Activated T-helper 9 cell treated with anti-CD3 and anti-CD28 coated beads, Interleukin-2, amount 50 U/mL, for 16 hours (primary cell): ENCODE measurements at places on chromosomes 7 and 10.

GRCh38 chr7:91749418-91749817 lies 131.1 kb downstream of the MTERF1 start:
- no peak for DNase-seq

DNA sequence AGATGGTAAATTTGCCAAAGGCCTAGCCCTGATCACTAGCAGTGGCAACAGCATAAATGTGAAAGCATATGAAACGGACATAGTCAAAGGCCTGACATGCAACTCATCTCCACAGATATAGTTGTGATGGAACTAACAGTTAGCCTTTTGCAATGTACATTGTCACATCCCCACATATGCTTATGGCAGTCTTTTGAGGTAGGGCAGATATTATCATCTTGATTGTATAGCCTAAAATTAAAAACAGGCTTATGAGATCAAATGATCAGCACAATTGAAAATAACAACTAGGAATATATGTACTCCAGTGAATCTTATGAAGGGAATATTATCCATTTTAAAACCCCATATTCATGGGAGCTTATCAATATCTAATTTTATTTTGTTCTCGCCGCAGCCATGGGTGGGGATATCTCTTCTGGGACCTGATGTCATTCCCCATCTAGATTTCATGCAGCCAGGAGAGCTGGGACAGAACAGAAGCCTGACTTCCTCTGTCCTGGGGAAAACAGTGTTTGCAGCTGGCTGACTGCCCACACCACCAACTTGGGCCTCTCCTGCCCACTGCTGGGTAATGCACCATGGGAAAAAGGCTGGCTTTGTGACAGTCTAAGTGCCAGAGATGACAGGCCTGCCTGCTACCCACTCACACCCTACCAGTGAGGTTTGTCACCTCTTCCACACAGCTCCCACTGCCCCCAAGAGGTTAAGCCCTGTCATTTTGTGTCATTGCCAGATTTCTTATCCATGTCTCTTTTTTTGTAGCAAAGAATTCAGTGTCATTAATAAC lies 180.2 kb upstream of the FZD1 start:
- no peak for DNase-seq

GRCh38 chr10:105681051-105681450 lies 1040.0 kb downstream of the SORCS3 start:
- no peak for DNase-seq

DNA sequence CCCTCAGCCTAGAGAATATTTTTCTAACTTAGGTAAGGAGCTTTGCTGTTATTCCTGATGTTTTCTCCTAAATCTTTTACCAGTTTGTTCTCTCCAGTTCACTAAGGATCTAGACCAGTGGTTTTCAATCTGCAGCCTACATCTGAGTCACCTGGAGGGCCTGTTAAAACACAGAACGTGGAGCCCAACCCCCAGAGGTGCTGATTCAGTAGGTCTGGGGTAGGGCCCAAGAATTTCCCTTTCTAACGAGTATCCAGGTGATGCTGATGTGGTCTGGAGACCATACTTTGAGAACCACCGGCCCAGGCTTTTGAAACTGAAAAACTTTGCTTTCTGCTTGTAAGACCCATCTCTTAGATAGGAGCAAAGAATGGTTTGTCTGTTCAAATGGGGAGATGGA lies 51.2 kb upstream of the KMT2E start:
- DNase-seq, result no peak

GRCh38 chr7:68807666-68808065 lies 790.6 kb upstream of the AUTS2 start:
- no peak for DNase-seq

DNA sequence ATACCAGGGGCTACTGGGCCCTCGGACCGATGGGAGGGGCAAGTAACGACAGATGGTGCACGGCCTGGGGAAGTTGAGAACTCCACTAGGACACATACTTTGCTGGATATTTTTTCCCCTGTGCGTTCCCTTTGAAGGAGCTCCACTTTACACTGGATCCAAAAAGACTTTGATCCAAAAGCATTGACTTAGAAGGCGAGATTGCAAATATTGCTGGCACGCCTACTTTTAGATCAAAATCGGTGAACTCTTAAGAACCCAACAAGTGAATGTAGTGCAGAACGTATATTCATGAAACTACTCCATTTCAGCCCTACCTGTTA lies 436 bp upstream of the SLC25A13 start:
- no peak for DNase-seq

DNA sequence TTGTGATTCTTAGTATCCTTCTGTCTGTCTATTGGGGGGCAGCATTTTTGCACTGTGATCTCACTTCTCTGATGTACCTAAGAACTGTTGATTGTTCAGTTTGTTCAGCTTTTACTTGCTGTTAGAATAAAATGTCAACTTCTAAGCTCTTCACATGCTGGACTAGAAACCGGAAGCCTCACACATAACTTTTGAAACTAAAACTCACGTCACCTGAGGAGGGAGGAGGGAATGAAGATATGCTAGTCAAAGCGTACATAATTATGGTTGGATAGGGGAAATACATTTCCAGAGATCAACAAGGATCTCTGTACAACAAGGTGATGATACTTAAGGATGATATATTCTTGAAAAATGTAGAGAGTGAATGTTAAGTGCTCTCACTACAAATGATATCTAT lies 609.7 kb downstream of the INHBA start:
- DNase-seq, result no peak
